ENCODE measurements at places on chromosomes 1 and 21.

GRCh38 chr1:205287767-205288559, 33.6 kb downstream of the NUAK2 start:
- DNase-seq, result peak; percentile 50

DNA sequence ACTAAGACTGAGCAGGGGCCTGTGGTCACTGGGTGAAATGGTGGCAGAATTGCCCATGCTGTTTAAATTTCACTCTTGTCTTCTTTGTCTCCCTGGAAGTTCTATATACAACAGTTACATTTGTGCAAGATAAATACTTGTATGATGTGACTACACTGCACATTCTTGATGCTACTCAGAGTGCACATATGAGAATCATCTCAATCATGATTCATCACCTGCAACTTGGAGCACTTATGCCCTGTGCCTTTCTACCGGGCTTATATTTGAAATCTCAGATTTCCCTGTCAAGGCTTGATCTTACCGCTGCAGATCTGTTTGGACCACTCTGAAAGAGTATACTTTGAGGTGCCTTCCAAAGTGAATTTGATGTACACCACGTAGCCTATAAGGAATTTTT, 10.6 kb downstream of the PGM1 start:
- DNase-seq, result no peak

DNA sequence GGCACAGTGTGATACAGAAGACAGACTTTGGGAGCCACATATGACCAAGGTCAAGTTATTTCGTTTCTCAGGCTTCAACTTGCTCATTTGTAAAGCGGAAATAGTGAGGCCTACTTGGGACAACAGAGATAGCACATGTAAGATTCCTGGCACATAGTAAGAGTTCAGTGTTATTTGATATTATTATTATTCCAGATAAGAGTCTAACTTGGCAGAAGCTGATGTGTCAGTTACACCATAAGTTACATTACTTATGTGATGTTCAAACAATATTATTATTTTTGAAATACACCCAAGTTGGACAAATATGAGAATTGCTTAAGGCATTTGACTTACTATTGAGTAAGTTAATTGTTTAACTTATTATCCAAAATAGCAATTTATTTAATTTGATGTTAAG, 10.2 kb upstream of the CYP4X1 start:
- no peak for DNase-seq

GRCh38 chr1:61973100-61973837, 221.4 kb upstream of the L1TD1 start:
- no peak for DNase-seq

DNA sequence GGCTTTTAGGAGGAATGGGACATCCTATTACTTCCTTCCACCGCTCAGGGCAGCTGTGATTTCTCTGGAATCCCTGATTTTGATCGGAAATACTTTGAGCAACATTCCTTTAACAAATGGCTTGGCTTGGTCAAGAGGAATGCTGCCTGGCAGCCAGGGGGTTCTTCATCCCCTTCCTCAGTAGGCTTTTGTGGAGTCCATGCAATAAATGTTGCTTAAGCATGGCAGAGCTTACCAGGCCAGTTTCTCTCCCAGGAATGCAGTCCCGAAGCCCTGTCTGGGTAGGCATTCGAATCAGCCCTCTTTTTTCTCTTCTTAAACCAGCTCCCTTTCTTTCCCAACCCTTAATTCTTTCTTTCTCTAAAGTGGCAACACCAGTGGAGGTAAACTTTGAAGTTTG, 177.1 kb upstream of the KIAA0040 start:
- DNase-seq, result no peak

GRCh38 chr1:35637401-35637809, 3.9 kb downstream of the PSMB2 start:
- no peak for DNase-seq
